ENCODE measurements at places on chromosomes 5 and 9.
A peak's percentile ranks its signal among the peaks of the same experiment; 100 is the strongest.

DNA sequence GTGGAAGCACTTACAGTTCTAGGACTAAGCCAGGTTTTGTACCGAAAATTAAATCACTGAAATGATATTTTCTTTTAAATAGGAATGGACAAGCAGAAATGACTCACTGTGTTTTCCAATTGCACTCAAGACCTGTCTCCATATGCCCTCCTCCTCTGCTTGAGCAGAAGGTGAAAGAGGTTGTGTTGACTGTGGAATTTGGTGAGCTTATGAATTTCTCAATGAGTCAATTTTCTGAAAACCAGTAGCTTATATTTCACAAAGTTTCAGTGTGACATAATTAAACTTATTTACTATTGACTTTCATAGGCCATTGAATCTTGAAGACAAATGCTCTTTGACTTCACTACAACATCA is 249.9 kb downstream of the NPR3 start:
- no peak for DNase-seq

DNA sequence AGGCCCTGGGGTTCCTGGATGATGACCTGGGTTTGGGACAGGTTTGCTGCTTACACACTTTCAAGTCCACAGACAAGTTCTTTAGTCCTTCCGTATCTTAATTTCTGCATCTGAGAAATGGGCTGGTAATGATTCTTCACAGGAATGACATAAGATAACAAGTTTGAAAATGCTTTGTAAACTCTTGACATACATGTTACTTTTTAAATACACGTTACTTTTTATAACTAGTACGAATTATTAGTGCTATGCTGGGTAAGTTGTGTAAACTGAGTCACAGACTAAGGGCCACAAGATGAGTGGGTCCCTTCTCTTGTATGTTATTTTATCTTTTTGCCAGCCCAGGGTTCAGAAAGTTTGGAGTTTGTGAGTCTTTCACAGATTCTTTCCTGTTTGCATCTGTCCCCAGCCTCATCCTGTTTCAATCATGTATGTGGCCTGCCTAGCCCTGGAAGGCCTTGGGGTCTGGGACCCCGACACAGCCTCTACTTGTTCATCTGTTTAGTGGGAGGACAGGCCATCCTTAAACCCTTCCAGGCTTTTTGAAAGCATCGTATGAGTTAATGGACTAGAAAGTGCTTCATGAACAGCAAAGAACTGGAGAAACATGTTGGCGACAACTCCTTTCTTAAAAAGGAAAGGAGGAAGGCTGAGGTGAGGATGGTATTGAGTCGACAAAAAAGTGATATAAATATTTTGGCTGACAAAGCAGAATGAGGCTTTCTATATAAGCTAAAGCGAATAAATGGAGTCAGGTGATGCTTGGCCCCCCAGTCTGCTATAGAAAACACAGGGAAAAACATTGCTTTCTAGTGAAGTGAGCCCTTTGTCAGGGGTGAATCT is 9.3 kb downstream of the ZNF618 start:
- DNase-seq = no peak

GRCh38 chr5:82408033-82408432 is 129.9 kb upstream of the RPS23 start:
- DNase-seq = no peak

- DNase-seq = peak; percentile 30
Measured at GRCh38 chr9:109411798-109412352, 86.2 kb downstream of the PTPN3 start.

DNA sequence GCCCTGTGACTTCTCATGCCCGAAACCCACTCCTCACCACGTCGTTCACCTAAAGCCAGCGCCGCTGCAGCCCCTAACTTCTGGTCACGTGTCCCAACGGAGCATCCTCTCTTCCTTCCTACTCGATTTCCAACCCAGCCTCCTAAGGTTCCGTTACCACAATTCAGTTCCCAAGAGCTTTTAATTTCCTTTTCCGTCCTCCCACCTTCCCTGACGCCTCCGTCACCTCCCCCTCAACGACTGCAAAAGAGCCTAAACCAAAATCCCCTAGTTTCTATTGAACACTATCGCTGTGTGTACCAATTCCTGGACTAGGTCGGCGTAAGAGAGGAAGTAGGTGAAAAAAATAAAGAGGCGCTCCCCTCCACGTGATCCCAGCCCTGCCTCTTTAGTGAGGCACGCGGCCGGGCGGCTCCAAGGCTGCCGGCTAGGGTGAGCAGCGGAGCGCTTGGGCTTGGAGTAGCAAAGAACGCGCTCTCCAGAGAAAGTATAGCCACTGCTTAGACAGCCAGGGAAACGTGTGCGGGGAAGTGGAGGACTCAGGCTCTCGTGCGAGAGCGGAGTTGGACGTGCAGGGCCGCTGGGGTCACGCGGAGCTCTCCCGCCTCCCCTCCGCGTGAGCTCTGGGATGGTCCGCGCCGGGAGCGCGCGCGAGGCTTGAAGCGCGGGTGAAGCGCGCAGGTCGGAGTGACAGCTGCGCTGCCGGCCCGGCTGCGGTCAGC is at the start of the genes CENPP and NOL8:
TSS of gene CENPP (plus strand) at position 685 of the 722 bp plus-strand sequence.
TSS of gene NOL8 (minus strand) at position 82 of the 722 bp plus-strand sequence. CDS start 1,189 bp downstream, outside the sequence.
- peak; percentile 89 for DNase-seq

GRCh38 chr5:153485641-153486040 is 4.8 kb upstream of the GRIA1 start:
- no peak for DNase-seq

DNA sequence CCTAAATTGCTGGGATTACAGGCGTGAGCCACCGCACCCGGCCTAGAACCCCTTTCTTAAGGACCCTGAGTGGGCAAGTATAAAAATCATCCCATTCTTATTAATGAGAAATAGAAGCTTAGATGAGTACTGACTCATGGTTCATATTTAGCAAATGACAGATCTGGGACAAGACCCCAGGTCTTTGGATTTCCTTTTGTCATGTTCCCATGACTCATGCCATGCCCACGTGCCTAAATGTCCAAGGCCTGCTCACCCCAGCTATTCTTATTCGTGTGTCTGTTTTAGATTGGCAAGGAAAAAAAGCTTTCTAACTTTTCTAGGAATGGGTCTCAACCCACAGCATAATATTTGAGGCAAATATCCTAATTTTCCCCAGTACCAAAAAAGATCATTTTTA is 57.7 kb upstream of the RPS23 start:
- no peak for DNase-seq

DNA sequence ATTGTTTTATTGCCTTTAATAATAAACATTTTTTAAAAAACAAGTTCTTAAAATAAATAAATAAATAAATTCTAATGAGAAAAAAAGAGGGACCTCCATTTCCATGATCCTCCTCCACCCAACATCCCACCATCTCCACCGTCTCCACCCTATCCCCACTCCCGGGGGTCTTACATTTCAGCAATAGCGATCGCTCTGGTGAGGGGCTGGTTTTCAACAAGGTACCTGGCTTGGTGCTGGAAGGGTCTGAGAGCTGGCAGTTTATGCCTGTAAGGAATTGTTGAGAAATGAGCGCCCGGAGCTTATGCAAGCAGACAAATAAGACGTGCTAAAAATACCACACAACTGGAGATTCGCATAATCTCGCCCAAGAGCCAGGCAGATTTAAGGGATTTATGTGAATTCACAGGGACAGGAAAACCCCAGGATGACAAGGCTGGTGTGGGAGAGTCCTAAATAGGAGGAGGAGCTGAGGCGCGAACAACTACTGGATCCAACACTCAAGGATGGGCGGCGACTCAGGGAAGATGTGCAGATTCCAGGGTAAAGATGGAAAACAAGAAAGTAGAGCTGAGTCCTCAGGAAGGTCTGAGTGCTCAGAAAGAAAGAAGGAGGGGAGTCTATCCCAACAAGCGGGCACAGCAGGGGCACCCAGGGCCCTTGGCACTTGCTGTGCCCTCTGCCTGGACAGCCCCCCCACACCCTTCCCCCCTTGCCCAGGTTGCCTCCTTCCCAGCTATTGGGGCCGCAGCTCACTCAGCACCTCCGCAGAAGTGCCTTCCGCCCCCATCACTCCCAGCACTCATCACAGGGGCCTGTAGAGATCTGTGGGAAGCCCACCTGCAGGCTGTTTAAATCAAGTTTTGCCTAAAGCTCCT is 27.0 kb downstream of the TRIM14 start:
- DNase-seq = no peak

DNA sequence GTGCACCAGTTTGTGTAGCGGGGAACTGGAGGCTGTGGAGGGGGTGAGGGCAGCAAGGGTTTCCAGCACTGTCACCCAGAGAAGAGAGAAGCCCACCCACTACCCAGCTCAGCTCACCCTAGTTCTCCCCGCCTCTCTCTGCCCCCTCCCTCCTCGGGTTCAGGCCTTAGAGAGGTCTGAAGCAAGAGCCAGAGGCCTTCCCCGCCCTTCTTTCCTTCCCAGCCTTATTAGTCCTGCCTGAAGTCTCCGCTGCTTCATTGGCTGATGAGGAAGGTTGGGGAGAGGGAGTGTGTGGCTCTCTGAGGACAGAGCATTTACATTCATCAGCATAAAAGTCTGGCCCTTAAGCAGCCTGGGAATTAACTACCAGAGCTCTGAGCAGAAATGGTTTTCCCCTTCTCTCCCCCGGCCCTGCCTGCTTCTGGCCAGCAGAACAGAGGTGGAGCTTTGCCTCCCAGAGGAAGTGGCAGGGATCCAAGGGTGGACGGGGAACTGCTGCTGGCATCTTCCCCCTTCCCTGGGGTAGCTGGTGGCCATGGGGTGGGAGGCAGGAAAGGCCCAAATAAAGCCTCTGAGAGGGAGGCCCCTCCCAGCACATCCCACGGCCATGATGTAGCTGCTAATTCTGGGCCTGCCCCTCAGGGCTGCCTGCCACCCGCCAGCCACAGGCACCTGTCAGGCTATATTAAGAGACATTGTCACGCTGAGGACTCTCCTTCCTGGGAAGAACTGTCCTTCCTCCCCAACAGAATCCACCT is 4.1 kb downstream of the DNAJB5 start:
- DNase-seq = no peak

DNA sequence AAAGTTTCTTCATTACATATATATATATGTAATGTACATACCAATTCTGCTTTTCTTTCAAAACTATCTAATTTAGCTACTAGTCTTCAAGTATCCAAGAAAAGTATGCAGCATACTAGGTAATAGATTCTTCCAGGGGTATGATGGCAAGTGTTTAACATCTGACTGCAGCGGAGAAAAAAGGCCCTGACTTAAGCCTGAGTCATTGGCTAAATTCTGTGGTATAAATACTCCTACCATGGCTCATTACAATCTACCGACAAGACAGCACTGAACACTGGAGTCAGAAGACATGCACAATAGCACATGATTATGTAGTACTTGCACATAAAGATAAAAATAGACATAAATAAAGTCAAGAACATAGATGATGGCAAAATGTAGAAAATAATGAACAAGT is 439.9 kb downstream of the BRINP1 start:
- DNase-seq = no peak

GRCh38 chr5:14491015-14491915 is 90.3 kb upstream of the OTULINL start:
- DNase-seq = no peak

GRCh38 chr9:93221044-93221443 is 37.1 kb downstream of the WNK2 start:
- no peak for DNase-seq

- DNase-seq = no peak
Measured at GRCh38 chr9:92291577-92291976, 1.9 kb downstream of the IARS1 start.

GRCh38 chr9:84785792-84786547 is 116.4 kb downstream of the NTRK2 start:
- no peak for DNase-seq

GRCh38 chr9:114304416-114305188 is 18.3 kb upstream of the ORM1 start:
- no peak for DNase-seq

- DNase-seq = no peak
Measured at GRCh38 chr5:33433303-33434240, 7.2 kb upstream of the TARS1 start.

DNA sequence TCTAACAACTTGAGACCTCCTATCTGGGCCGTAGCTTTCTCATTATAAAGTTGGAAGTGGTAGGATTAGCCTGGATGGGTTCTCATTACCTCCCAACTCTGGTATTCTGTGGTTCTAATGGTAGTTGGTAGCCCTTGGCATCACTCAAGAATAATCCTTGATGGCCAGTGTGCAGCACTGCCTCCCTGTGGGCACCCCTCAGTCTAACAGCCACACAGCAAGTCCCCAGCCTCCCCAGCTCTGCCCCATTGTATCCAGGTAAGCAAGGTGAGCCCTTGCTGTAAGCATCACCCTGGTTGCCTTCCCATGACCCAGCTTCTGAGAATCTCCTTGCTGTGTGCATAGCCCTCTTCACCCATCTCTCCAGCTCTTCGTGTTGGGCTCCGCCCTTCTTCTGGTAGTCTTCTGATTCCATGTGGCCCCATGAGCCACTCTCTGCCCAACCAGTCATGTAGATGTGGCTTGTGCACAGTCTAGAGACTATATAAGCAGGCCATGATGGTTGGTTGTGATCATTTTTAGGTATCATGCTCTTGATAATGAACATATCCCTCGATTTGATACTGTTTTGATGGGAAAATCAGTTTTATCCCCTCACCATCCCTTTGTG is 57.6 kb upstream of the GRHPR start:
- DNase-seq = peak; percentile 43

- DNase-seq = no peak
Measured at GRCh38 chr9:92257327-92257726, 36.2 kb downstream of the IARS1 start.

- no peak for DNase-seq
Measured at GRCh38 chr9:123630233-123630632, 274.2 kb downstream of the CRB2 start.

All from activated naive CD4-positive, alpha-beta T cell treated with anti-CD3 and anti-CD28 coated beads, Interleukin-2, amount 10 ng/mL, durations not matched to agents 7 days and 5 days (primary cell).